ENCODE measurements at places on chromosomes 6 and 20.
A peak's percentile ranks its signal among the peaks of the same experiment; 100 is the strongest.

- DNase-seq: no peak
Observed at GRCh38 chr6:25866011-25866410, 8.0 kb downstream of the SLC17A3 start.

- DNase-seq: no peak
Observed at GRCh38 chr6:53850527-53850926, 55.7 kb downstream of the LRRC1 start.

DNA sequence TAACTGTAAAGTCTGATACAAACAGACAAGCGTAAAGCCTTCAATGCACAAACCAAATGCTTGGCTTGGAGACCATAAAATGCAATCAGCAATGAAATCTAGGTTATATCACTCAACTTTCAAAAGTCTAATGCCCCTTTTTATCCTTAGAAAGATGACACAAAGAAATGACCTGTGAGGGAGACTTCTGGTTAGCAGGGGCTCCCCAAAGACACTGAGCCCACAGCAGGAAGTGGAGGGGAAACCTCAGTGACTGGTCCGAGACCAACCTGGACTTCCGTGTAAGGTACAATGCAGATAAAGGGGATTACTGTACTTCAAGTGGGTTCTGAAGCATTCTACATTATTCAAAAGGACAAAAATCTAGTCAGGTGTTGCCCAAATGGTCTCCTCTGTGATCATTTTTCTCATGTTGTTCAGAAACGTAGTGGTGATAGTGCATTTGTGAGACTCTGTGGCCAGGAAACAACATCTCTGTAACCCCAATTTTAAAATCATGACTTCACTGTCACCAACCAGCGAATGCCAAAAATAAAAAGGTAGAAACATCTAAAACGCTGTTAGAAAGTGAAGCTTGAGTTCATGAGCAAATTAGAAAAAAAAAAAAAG lies 88.2 kb downstream of the HIVEP2 start:
- no peak for DNase-seq

DNA sequence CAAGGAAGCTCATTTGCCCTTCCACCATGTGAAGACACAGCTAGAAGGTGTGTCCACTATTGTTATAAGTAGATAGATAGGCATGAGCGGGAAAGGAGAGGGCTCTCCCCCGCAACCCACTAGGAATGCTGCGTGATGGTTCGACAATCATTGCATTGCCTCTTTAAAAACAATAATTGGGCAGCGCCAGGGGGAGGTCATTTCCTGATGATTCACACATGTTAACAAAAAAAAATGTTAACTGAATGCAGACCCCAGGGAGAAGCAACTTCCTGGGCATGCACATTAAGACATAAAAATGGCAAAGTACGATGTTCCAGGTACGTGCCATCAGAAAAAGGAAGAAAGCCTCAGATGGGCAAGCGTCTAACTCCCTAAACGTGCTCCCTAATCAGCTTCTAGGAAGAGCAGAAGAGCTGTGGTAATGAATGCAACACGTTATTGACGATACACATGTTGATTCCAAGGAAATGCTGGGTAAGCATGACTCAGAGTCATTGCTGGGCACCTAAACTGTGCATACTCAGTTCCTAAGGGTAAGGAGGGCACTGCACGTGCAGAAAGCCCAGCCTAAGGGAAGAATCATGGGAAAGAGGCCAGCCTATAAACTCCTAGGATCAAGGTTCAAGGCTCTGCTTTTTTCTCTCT lies 113.7 kb downstream of the FAM217A start:
- peak; percentile 52 for DNase-seq

- no peak for DNase-seq
Observed at GRCh38 chr6:108839083-108839642, 9.1 kb upstream of the ARMC2 start.

DNA sequence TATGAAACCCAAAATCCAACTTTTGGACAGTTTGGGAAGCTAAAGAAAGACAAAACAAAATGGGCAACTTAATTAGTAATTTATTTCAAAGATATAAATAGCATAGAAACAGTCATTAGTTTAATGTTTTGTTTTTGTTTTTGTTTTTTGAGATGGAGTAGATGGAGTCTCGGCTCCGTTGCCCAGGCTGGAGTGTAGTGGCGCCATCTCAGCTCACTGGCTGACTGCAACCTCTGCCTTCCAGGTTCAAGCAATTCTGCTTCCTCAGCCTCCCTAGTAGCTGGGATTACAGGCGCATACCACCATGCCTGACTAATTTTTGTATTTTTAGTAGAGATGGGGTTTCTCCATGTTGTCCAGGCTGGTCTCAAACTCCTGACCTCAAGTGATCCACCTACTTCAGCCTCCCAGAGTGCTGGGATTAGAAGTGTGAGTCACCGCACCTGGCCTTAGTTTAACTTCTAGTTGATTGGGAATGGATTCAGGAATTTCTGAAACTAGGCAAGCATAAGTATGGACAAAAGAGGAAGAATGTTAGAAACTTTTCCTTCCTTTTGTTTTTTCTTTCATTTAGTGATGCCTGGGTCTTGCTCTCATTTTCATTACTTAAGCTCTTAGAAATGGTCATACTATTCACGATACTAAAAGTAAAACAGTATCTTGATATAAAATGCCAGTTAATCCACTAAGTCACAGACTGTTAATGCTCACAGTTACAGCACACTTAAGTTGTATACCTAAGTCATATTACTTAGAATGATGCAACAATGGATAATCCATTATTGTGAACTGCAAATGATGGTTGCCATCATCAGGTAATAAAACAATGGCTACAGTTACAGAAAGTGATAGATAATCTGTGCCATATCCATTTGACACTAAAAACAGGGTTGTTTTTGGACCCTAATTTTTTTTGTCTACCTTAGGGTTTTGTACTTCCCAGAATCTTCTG lies 8.2 kb downstream of the SENP6 start:
- no peak for DNase-seq

DNA sequence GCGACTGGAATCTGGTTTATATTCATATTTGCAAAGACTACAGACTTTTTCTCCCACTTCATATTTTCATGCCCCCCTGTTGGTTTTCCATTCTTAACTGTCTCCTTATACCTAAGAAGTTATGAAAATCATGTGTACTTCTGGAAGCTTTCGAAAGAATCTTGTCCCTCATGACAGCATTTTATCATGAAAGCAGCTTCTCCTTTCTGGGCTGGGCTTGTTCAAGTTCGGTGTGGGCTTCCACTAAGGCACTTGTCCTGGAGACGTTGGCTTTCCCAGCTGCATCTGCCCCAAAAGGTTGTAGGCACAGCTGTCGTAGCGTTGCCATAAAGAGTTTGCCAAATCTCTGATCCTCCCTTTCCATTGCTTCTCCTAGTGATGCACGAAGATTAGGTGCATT lies 56.5 kb downstream of the RPRD1B start:
- DNase-seq: no peak

DNA sequence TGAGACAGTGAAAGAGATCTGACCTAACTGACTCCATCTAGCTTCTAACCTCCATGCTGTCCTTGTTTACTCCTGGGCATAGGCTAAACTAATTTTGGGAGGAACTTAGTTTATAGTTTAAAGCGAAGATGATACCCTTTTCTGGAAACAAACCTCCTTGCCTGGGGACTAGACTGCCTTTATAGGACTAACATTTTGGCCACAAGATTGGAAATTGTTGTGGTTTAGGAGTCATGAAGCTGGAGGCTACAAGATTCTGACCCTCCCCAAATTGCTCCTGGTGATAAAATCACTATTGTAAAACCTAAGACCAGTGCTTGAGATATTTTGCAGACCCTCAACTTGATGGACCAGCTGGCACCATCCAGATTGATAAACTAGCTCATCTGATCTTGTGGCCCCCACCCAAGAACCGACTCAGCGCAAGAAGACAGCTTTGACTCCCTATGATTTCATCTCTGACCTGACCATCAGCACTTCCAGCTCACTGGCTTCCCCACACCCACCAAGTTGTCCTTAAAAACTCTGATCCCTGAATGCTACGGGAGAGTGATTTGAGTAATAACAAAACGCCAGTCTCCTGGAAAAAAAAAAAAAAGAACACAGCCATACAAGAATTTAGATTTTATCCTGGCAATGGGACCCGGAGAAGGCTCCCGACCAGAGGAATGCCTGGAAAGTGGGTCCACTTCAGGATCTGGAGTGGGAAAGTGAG lies 63.0 kb downstream of the ABHD12 start:
- DNase-seq: no peak

DNA sequence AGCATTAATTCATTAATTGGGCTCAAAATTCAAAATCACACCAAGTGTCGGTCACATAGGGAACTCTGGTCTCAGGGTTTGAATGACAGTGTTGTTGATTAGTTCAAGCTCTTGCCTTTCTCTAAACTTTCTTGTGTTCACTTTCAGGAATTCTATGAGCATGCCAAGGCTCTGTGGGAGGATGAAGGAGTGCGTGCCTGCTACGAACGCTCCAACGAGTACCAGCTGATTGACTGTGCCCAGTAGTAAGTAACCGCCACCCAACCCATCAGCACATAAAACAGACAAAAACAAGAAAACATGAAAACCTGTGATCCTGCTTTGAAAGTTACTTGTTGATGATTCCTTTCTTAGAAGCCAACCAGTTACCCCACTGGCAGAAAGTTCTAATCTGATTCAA lies 52.7 kb downstream of the GNAS start:
- no peak for DNase-seq

GRCh38 chr20:37627060-37627766 lies 66.6 kb upstream of the CTNNBL1 start:
- DNase-seq: no peak

- DNase-seq: peak; percentile 68
Observed at GRCh38 chr6:142833054-142833453, 111.9 kb downstream of the HIVEP2 start.

GRCh38 chr6:27894839-27895762 lies 17.1 kb downstream of the OR2B2 start:
- peak; percentile 72 for DNase-seq

- DNase-seq: peak; percentile 54
Observed at GRCh38 chr20:35994994-35995453, 26.6 kb downstream of the CNBD2 start.

GRCh38 chr6:125201961-125202729 lies 48.6 kb downstream of the TPD52L1 start:
- peak; percentile 72 for DNase-seq

- DNase-seq: no peak
Observed at GRCh38 chr6:123677897-123678296, 41.1 kb upstream of the TRDN start.

DNA sequence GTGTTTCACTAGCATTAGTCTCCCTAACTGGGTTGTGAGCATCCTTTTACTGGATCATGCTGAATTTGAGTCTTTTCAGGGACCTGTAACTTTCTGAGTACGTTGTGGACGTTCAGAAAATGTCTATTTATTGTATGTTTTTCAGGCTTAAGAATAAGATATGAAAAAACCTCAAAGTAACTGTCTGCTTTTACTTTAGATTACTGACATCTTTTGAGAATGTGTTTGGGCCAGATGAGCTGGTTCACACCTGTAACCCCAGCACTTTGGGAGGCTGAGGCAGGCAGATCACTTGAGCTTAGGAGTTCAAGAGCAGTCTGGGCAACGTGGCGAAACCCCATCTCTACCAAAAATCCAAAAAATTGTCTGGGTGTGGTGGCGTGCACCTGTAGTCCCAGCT lies 32.7 kb downstream of the NCOA3 start:
- DNase-seq: no peak

- DNase-seq: no peak
Observed at GRCh38 chr20:34402461-34402860, 39.4 kb downstream of the ITCH start.

GRCh38 chr20:19451923-19452295 lies 239.5 kb downstream of the SLC24A3 start:
- no peak for DNase-seq

DNA sequence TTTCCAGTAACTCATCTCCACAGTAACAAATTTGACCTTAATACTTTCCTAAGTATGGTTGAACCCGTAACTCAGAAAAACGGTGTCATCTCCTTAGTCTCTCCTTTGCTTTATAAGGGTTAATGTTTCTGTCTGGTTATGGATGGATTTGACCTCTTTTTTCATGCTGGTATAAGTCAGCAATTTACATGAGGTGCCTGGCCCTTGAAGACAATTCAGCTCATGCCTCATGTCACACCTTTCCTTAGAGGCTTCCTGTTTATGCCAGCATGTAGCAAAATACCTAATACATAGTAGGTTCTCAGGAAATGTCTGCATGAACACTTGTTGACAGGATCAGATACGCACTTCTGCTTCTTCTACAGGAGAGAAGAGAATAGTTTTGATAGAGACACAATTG lies 37.7 kb upstream of the C20orf144 start:
- DNase-seq: no peak

DNA sequence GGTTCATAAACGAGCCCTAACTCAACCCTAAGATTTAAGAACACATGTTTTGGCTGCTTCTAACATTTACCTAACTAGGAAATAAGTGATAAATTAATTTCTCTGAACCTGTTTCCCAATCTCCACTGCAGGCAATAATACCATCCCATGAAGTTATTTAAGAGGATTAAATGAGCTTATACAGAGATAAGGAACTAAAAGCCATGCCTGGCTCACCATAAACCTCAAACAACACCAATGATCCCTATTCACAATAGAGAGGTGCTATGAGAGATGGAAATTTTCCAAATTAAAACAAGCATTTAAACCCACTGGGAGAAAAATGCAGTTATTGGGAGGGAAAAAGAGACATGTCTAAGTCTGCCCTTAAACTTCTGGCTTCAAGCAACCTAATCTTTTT lies 33.9 kb upstream of the KLHL31 start:
- no peak for DNase-seq

- DNase-seq: no peak
Observed at GRCh38 chr6:156833755-156834154, 56.6 kb downstream of the ARID1B start.

- no peak for DNase-seq
Observed at GRCh38 chr6:138396709-138397108, 7.3 kb upstream of the HEBP2 start.

DNA sequence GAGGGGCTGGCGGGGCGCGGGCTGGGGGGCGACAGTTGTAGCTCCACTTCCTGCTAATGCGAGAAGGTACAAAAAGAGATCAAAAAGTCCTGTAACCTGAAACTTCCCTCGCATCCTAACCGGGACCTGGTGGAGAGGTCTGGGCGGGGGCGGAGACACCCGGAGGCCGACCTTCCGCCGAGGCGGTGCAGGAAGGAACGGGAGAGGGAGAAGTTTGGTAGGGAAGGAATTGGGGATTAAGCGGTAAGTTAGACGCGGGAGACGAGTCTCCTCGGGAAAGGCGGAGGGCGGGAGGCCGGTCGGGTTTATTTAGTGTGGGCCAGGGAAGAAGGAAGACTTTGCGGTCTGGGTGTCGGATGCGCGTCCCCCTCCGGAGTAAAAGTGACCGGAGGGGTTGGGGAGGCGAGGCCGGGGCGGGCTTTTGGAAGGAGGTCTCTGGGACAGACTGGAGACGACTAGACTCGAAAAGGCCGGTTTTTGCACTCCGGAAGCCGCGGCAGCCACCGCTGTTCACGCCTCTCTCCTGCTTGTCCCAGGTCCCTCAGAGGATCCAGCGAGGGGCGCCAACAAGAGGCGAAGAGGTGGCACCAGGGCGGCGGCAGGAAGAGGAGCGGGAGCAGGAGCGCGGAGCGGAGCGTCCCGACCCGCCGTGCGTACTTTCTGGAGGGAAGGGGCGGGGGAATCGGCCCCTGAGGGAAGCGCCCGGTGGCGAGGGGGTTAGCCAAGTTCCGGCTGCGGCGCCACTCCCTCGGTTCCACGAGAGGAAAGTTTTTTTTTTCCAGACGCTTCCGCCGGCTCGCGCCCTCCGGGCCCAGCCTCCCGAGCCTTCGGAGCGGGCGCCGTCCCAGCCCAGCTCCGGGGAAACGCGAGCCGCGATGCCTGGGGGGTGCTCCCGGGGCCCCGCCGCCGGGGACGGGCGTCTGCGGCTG lies 734 bp downstream of the TPBG start:
- DNase-seq: peak; percentile 71
